Left forelimb (tissue), 1 donor: ENCODE measurements at places on chromosomes 13 and 19.

DNA sequence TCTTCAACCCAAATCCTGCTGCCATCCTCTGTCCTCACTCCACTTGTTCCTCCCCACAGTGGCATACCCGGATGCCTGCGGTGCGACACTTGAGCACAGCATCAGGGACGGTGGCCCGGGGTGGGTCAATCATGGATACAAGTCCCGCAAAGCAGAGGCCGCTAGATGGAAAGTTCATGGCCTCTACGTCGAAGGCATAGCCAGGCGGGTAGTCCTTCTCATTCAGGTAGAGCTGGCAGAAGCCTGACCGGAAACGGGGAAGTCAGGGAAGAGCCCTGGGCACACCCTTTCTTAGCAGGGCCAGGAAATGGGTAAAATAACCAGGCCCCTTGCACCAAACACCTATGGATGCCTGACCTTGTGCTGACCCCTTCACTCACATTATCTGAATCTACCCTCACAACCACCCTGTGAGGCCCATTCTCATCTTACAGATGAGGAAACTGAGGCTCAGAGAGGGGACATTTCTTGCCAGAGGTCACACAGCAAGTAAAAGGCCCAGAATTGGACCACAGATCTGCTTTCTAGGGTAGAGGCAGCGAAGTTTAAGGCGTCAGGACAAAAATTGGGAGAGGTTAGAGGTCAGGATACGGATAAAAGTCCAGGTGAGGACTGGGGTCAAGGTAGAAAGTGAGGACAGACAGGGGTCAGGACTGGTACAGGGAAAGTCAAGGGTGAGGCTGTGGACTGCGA is 6.5 kb downstream of the ATP4A start:
- peak; percentile 40 for DNase-seq

GRCh38 chr19:35034588-35035382 is 4.5 kb downstream of the SCN1B start:
- no peak for DNase-seq

DNA sequence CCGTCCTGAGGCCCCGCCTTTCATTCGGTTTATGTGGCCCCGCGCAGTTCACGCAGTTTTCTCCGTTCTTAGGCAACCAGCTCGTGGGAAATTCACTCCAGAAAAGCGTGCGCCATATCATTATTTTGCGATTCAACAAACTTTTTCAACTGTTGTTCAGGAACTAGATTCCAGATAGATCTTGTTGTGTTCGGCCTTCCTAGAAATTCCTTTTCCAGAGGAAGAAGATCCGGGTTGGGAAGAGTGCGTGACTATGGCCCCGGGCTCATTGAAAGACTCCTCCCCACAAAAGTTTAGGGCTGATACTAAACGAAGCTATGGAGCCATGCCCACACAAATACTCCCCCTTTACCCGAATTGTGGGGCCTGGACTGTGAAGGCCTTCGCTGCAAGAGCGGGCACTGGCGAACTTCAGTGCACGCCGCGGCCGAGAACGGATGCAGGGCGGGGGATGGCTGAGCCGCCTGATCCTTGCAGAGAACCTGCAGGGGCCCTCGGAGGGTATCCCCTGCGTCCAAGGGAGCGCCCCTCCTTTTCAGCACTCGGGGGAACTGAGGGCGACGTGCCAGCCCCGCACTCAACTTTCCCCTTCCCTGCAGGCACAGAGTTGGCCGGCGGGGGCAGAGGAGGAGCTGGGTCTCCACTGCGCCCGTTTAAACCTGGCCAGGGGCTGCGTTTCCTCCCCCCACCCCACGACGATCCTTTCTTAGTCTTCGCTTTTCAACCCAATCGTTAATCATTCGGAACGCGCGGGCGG is 904 bp upstream of the SOX1 start:
- no peak for DNase-seq

- DNase-seq = no peak
Measured at GRCh38 chr19:38980583-38981374, 5.2 kb upstream of the FBXO17 start.

- DNase-seq = peak; percentile 84
Measured at GRCh38 chr19:9934132-9934950, 2.0 kb downstream of the OLFM2 start.
